HuH-7 (cell line): ENCODE measurements at places on chromosomes 11 and 22.

- no peak for DNase-seq
Measured at GRCh38 chr11:126720539-126721235, 279.9 kb downstream of the KIRREL3 start.

DNA sequence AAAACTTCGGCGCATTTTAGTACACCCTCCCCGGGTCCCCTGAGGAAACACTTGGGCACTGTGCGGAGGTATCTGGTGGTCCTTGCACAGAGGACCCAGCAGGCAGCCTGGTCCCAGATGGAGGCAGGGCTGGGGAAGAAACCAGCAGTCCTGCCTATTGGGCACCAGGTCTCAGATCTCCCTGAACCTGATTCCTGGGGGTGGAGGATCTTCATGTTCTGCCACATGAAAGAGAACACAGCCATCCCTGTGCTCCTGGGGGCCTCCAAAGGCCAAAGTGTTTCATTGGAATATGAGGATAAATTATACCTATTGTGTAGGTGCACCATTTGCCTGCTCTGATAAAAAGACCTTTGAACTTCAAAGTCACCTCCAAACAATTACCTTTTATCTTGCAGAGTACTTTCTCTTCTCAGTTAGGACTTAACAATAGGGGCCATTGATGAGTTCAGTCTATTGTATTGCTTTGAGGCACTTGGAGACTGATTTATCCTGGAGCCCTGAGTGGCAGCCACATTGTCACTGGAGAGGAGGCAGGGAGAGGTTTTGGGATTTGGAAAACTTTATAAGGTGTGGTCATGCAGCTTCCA lies 1.8 kb downstream of the RCN1 start:
- DNase-seq, result no peak

DNA sequence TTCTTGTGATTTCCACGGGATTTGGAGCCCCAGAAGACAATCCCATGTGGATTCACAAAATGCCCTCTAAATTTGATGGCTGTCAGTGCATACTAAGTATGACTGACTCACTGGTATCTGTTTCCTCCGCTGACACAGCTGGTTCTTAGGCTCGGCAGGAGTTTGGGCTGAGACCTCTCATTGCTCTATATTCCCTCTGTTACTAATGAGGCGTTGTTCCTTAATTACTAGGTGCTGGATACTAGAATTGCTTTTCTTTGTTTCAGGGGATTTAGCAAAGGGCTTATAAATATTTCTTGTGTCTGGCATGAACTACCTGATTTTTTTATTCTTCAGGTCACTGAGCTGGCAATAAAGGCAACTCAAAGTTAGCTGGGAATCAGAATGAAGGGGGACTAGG lies 53.2 kb upstream of the EHF start:
- DNase-seq, result no peak

- DNase-seq, result no peak
Measured at GRCh38 chr11:7031471-7031871, 11.2 kb downstream of the NLRP14 start.

- DNase-seq, result no peak
Measured at GRCh38 chr11:1744137-1744886, 6.1 kb downstream of the IFITM10 start.

GRCh38 chr11:120259988-120260565 lies 20.1 kb downstream of the POU2F3 start:
- DNase-seq, result no peak

DNA sequence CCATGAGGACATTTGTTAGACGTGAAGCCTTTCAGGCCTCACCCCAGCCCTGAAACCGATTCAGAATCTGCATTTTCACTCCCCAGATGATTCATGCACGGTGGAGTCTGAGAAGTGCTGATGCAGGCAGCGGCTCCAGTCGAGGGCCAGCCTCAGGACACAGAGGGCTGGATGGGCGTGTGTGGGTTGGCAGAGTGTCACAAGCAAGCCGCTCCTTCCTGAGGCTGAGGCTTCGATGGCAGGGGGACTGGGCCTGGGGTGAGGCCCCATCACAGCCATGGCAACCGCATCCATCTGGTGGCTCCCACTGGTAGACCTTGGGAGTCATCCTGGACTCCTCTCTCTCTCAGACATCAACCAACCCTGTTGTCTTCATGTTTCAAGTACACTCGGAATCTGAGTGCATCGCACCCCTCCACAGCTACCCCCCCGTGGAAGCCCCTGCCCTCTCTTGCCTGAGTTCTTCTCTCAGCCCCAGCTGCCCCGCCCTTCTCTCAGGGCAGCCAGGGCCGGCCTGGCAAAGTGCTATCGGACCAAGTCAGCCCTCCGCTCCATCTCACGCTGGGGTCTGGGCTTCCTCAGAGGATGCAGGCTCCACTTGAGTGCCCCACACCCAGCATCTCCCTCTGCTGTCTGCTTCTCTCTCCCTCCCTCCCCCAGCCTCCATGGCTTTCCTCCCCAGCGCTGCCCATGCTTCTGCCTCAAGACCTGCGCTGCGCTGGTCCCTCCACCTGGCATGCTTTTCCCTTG lies 10.6 kb downstream of the KCNC1 start:
- DNase-seq, result no peak

GRCh38 chr11:120039039-120039438 lies 98.9 kb downstream of the TRIM29 start:
- DNase-seq, result no peak

DNA sequence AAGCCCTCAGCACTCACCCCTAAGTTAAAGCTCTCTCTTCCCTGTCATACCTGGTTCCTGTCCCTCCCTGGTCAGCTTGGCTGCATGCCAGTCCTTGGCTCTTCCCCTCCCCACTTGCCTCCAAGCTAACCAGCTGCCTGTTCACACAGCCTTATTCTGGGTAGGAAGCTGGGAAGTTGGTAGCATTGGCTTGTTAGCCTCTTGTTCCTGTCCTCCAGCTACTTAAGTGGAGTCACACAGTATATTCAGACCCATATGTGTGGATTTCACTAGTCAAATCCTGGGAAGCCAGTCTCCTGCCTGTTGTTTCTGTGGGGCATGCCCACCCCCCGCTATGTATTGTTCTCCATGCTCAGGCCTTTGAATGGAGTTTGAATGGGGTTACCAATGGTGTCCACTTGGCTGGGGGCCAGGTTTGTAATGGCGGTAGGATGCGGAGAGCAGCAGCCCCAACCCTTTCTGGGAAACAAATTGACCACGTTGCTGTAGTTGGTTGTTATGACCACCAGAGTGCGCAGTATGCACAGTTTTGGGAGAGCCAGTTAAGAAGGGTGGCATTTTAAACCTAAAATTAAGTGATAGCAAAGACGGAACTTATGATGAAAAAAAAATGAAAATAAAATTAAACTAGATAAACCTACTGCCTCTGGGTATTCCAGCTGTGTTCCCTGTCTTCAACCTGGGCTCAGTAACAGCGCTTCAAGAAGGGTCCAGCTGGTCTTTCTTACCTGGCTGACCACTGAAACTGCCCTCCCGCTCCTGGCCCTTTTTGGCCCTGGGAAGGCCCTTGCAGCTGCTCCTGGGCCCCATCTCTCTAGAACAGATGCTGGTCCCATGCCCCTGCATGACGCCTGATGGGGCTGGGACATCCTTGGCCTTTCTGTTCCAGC lies 10.7 kb upstream of the RPS3 start:
- peak; percentile 60 for DNase-seq

GRCh38 chr22:22182218-22182989 lies 62.2 kb upstream of the VPREB1 start:
- DNase-seq, result no peak

GRCh38 chr22:46003271-46004091 lies 26.5 kb upstream of the WNT7B start:
- no peak for DNase-seq

DNA sequence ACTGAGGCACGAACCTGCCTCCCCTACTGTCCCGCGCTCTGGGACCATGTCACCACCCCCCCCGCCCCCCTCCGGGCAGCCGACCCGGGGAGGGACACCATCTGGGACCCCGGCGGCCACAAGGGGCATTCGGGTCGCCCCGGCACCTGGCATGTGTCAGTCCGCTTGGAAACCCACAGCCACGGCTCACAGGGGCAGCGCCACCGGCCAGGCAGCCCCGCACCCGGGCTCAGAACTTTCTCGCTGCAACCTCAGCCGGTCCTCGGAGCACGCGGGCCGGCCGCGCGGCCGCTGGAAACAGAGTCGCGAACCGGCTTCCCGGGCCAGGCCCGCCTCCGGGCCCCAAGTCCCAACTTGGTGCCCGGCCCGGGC lies 159.9 kb upstream of the GRK3 start:
- no peak for DNase-seq

- DNase-seq, result no peak
Measured at GRCh38 chr11:109641549-109641948, 219.6 kb downstream of the C11orf87 start.

DNA sequence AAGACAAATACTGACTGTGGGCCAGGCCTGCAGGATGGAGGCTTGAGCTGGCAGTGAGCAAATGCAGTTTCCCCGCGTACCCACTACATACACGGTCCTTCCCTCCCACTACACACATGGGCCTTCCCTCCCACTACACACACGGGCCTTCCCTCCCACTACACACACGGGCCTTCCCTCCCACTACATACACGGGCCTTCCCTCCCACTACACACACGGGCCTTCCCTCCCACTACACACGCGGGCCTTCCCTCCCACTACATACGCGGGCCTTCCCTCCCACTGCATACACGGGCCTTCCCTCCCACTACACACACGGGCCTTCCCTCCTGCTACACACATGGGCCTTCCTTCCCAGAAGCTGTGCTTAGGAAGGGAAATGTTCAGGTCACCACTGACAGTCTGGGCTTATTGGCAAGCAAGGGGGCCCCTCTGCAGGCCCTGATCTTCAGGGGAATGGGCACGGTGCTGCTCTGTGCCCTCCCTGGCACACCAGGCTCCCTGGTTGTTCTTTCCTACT lies 10.8 kb downstream of the DNAL4 start:
- no peak for DNase-seq

- no peak for DNase-seq
Measured at GRCh38 chr11:100948936-100949335, 180.7 kb downstream of the PGR start.

GRCh38 chr11:20536784-20537183 lies 62.6 kb upstream of the SLC6A5 start:
- no peak for DNase-seq

DNA sequence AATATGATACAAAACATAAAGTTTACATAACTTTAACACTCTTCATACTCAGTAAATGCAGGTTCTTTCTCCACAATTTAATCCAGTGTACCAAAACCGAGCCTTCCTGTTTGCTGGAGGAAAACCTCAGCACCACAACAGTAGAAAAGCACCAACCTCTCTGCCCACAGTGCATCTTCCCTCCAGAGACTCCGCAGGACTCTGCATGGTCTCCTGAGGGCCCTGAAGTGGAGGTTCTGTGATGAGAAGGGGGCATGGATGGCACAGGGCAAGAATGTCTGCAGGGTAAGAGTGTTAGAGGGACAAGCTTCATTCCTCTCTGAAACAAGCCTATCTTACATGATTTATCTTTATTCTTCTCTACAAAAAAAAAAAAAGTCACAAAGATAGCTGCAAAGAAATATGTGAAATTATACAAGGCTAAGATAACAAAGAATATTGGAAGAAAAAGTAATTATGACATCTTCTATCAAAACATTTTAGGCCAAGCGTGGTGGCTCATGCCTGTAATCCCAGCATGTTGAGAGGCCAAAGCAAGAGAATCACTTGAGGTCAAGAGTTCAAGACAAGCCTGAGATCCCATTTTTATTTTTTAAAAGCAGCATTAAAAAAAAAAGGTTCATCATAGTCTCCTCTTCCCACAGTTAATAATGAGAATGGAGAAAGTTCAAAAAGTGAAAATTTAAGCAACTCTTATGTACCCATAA lies 102.0 kb downstream of the VPREB1 start:
- no peak for DNase-seq

- no peak for DNase-seq
Measured at GRCh38 chr11:129710423-129710822, 105.2 kb upstream of the TMEM45B start.

DNA sequence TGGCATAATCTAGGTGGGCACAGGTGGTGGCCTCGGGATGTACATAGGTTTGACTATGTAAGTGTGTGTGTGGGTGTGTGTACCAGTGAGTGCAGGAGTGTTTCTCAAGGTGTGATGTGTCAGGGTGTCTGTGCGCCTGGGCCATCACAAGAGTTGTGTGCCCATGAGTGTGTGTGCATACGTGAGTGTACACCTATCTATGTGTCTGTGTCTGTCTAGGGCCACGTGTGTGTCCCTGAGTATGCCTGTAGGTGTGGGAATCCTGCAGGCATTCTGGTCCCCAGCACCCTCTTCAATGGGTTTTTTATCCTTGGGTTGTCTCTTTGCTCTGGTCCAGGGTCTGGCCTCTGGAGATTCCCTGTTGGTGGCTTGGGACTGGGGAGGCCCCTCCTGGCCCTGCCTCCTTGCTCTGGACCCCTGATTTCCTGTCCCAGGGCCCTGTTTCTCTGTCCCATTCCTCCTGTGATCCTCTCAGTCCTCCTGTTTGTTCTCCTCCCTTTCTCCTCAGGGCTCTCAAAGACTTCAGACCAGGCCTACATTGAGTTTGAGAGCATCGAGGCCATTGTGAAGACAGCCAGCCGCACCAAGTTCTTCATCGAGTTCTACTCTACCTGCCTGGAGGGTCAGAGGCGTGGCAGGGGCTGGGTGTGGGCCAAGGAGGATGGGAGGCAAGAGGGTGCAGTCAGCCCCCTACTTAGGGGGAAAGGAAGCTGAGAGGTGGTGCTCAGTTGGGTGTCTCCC lies 9.4 kb downstream of the INPPL1 start:
- DNase-seq, result peak; percentile 6
